ENCODE measurements at places on chromosomes 2 and 18.

DNA sequence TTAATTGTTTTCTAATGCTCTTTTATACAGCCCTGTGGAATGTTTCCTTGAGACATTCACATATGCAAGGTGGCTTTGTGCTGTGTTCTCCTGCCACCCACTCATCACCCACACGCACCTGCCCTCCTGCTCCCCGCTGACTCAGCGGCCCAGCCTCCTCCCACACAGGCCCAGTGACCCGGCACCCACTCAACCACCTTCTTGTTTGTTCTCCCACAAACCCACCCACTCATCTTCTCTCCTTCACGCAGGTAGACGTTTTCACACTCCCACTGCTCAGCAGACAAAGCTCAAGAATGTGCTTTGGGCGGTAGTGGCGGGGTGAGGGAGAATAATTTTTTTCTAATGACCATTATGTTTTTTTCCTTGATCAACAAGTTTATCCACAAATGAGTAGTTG is 28.6 kb upstream of the NEMP2 start:
- DNase-seq = peak; percentile 45

DNA sequence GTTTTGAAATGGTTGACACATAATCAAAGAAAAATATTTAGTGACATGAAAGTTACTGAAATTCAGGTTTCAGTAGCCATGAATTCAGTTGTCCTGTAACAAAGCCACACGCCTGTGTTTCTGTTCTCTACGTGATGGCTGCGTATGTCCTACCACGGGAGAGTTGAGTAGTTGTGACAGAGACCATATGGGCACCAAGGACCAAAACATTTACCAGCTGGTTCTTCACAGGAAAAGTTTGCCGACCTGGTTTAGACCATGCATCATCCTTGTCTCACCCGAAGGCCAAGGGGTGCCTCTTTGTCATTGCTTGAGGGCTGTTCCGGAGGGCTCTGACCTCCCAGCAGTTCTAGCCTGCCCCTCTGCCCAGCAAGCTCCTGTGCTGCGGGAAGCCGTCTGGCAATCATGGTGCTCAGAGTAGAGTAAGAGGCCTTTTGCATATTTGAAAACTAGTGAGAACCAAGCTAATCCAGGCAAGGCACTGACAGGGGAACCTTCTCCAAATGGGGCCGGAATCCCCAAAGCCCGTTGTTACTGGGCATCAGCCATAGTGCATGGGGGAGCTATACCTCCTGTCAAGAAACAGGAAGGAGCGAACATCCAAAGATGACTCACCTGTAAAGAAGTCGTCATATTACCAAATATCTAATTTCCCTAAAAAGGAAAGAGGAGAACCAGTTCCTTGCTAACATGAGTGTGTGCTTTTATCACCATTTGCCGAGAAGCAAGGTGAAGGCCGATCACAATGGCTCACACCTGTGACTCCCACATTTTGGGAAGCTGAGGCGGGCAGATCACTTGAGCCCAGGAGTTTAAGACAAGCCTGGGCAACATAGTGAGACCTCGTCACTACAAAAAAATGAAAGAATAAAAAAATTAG is 92.6 kb upstream of the RAB12 start:
- no peak for DNase-seq

DNA sequence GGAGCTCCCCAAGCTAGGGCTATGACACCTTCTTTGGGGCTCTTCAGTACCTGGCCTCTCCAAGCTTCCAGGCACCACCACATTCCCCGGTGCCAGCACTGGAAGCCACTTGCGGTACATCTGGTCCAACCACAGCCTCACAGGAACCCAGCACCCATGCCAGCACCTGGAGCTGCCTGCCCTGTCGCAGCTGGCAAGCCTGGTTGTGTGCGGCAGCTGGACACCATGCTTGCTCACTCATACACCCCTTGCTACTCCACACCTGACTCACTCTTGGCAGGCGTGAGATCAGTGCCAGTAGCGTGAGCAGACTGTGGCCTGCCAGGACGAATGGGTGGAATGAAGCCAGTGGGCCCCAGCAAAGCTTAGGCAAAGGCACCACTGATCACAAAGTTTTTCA is 34.0 kb downstream of the LRRTM4 start:
- DNase-seq = no peak

DNA sequence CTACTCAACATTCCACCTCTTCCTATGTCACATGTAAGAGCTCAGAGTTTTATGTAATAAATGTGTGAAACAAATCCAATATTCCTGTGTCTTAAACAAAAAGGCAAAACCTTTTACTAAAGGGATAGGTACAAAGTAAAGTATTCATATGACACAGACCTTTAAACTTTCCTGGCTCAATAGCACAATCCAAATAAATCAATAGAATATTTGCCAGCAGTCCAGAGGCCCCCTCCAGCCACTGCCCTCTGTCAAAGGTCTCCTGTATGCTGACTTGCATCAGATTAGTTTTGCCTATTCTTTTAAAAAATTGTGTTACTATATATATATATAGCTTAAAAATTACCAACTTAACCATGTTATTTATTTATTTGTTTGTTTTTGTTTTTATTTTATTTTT is 17.7 kb upstream of the PHLPP1 start:
- no peak for DNase-seq

DNA sequence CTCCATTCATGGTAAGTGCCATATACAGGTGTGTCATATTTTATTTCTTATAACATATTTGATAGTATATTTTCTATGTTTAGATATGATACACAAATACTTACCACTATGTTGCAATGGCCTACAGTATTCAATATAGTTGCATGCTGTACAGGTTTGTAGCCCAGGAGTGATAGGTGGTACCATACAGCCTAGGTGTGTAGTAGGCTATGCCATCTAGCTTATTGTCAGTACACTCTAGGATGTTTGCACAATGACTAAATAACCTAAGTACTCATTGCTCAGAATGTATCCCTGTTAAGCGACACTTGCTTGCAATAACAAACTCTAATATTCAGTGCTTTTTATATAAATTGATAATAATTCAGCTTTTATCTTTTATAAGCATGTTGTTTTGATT is 563.1 kb upstream of the LINC00305 start:
- DNase-seq = no peak

DNA sequence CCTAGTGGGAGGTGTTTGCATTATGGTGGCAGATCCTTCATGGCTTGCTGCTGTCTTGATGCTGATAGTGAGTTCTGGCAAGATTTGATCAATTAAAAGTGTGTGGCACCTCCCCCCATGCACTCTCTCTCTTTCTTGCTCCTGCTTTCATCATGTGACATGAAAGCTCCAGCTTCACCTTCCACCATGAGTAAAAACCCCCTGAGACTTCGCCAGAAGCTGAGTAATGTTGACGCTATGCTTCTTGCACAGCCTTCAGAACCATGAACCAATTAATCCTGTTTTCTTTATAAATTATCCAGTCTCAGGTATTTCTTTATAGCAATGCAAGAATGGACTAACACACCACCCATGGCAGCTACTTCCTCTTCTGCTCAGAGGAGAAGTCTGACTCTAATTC is 2181.4 kb upstream of the PIK3C3 start:
- no peak for DNase-seq

DNA sequence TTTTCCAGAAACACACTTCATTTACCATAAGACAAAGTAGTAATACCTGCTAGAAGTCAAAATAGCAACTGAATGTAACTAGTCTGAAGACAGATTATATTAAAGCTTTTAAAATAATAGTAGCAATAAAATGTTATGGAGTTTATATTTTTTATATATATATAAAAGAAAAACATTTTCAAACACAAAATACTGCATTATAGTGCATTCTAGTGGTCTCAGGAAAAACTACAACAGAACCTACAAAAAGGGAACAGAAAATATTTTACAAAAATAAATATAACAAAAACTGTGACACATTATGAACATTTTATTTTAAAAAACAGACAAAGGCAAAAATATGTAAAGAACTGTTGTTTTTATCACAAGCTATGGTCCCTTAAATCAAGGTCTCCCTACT is 48.0 kb downstream of the STRN start:
- DNase-seq = no peak

- peak; percentile 25 for DNase-seq
Observed at GRCh38 chr2:108988076-108988795, 784 bp downstream of the EDAR start.

DNA sequence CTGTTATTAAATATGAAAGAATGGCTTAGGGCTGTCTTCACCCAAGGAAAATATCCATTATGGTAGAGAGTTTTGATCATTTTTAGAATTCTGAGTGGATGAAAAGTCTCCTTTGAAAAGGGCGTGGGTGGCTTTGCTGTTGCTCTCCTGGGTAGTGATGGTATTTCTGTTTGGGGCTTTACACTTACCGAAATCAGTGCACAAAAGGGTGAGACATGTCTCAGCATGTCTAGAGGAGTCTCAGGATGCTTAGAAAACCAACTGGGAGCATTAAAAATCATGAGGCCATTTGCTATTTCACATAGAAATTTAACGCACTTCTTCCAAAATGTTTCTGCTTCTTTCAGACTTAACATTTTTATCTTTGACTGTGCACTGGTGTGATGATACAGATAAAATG is 49.6 kb downstream of the ZCCHC2 start:
- DNase-seq = no peak

- no peak for DNase-seq
Observed at GRCh38 chr18:12329125-12329698, 21.2 kb downstream of the TUBB6 start.

DNA sequence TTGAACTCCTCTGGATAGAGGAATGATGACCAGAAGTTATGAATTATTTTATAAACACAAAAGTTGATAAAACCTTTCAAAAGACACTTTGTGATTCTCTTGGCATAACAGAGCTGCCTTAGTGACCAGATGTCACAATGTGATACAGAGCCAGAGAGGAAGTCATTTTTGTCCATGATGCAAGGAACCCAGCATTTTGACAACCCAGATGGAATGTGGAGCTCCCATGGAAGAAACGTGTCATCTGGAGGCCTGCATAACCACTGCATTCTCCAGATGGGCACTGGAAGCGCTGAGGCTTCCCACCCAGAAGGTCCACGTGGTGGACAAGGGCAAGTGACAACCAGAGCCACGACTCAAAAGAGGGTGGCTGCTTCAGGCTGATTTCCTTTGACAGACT is 30.1 kb downstream of the HRH4 start:
- no peak for DNase-seq

DNA sequence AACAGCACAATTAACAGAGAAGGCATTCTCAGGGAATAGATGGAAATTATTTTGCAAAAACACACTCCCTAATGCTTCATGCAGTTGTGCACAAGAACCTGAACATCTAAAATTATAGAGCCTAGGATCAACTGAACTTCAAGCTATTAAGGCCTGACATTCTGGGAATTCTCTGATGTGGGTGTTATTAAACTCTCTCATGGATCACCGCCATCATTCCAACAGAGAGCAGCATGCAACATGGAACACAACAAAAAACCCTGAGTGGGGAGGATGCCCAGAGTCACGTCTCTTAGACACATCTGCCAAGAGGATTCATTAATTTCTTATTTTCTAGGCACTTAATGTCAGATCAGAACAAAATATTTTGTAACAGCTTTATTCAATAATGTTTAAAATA is 543.8 kb downstream of the ERBB4 start:
- no peak for DNase-seq

DNA sequence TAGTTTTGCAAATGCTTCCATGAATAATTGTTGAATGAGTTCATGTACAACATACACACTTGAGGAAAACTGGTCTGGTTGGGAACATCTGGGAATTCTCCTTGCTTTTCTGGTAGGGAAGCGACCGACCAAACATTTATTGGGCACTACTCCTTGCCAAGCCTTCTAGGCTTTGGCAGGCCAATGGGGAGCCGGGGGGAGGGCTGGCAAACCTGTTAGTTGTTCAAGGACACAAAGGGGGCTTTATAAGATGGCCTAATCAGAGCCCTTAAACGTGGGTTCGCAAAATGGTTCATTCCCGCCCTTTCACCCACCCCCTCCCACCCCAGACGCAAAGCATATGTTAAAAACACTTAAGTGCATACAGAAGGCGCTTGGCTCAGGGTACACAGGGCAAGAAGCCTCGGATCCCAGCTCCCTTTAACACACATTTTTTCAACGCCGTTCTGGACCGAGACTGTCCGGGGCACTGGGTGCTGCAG is 844 bp upstream of the VSNL1 start:
- no peak for DNase-seq

DNA sequence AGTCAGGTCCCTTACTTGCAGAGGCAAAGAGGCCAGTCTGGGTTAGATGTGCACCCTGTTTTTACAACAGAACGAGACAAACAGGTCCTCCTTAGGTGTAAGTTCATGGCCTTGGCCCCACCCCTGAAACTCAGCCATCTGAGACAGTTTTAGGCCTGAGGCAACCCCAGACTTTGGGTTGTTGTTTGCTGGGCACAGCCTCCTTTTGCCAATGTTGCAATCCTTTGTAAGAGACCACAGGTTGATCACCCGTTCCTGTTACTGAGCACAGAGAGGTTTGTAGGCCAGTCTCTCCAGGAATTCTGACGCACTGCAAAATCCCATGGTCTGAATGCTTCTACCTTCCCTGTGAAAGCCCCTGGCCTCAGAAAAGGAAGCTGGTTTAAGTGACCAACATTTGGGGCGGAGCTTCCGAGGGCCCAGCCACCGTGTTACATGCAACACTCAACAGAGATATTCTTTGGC is 15.5 kb upstream of the IL1RN start:
- no peak for DNase-seq

- DNase-seq = no peak
Observed at GRCh38 chr18:8361941-8362471, 247.2 kb upstream of the RAB12 start.

GRCh38 chr18:10391506-10391905 is 62.9 kb upstream of the APCDD1 start:
- no peak for DNase-seq

GRCh38 chr18:50171406-50171805 is 23.5 kb downstream of the MYO5B start:
- no peak for DNase-seq

DNA sequence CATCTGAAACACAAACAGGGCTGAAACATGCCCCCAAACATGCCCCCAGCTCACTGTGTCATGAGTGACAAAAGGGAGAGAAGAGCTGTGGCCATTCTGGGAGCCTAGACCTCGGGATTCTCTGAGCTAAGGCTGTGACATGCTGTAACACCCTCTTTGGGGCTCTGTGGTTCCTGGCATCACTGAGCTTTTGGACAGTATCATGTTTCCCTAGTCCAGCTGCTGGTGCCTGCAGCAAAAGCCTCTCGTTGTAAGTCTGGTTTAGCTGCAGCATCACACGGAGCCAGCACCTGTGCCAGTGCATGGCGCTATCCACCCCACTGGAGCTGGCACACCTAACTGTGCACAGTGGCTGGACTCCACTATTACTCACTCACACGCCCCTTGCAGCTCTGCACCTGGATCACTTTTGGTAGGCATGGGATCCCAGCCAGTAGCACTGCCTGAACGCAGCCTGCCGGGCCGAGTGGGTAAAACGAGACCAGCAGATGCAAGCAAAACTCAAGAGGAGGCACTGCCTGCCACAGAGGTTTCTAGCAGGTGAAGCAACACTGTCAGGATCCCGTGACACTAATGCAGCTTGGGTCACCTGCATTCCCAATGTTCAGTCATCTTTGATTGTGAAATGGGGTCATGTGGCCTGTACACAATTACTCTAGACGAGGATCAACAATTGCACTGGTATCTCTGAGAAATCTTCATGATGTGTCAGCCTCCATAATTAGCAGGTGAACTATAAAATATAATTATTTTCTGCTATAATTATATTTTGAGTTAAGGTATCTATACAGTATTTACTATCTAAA is 547.2 kb downstream of the ZNF804A start:
- DNase-seq = no peak

- no peak for DNase-seq
Observed at GRCh38 chr2:31312898-31313297, 78.9 kb downstream of the EHD3 start.

- no peak for DNase-seq
Observed at GRCh38 chr18:2572171-2572569, 813 bp downstream of the NDC80 start.
